ENCODE measurements at places on chromosomes 6 and 20.

GRCh38 chr6:140445474-140446004 lies 1071.1 kb upstream of the CITED2 start:
- no peak for DNase-seq

DNA sequence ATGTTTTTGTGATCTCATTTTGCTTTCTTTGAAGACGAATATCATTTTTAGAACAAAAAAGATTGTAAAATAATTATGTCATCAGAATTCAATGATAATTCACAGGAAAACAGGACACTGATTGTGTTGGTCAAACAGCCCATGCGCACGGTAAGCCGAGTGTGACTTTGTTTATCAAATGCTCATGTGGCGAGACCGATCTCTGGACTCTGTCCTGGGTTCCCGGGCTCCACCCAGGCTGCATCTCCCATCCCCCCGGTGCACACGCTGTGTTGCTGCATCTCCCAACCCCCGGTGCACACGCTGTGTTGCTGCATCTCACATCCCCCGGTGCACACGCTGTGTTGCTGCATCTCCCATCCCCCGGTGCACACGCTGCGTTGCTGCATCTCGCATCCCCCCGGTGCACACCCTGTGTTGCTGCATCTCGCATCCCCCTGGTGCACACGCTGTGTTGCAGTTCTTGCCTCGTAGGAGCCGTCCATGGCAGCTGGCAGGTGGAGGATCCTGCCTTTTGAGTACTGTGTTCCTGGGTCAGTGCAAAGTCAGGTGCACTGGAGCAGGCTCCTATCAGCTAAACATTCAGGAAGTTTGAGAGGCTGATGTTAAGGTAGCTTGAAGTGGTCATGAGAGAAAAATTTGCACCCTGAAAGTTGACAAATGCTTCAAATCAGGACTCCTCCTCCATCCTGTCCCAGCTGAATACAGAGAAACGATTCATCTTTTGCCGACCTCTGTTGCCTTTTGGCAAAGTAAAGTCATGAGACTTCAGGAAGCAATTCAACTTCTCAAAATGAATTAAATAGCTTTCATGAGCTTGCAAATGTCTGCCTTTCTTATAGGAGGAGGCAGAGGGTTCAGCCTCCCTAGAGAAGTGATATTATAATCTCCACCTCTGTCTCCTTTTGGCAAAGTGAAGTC lies 77.1 kb upstream of the FRMD1 start:
- DNase-seq: no peak

- no peak for DNase-seq
Observed at GRCh38 chr6:135191508-135192255, 10.6 kb downstream of the MYB start.

DNA sequence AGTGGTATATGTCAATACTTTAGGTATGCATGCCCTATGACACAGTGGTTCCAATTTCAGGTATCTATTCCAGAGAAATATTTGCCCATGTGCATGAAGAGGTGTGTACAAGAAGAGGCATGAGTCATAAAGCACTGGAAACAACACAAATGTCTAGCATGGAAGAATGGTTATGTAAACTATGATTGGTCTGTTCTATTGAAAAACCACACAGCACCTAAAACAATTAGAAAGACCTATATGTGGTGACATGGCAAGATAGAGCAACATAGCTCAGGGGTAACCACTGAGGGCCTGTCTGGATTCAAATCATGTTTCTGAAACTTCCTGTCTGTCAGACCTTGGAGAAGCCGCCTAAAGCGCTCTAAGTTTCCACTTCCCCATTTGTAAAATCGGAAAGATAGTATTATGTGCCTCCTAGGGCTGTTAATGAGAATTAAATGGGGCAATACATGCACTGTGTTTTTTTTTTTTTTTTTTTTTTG lies 76.0 kb upstream of the SHLD1 start:
- no peak for DNase-seq

DNA sequence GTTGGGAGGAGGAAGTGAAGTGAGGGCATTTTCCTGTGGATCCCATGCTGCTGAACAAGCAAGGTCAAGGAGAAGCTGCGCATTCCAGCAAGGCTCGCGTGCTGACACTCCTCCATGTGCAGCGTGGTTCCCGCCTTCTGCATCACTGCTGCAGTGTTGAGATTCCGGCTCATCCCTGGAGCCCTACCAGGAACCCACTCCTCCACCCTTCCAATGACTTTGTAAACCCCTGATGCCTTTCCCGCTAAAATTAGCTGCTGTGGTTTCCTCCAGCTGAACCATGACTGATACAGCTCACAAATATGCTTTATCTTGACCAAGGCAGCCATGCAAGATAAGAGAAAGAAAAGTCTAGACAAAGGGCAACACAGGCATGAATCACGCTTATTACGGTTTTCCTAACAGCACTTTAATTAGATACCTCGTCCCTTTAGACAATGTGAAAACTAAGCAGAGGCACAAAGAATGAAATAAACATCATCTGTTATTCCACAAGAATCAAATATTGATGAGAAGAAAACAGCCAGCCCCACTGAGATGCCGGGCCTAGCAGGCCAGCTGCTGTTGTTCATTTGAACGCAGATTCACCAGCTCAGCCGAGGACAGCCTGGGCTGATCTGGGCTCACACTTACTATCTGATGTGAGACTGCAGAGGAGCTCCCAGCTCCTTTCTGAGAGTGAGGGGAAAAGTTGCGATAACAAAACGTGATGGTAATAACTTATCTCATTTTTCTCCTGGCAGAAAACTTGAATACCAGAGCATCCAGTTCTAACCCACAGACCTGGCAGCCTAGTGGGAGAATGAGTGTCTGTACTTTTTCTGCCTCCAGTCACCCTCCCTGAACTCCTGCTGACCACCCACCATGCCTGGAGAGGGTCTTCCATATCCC lies 14.2 kb upstream of the BNIP5 start:
- DNase-seq: no peak

- DNase-seq: no peak
Observed at GRCh38 chr6:83904395-83904794, 44.9 kb downstream of the CYB5R4 start.

GRCh38 chr6:73943411-73943810 lies 247.4 kb downstream of the CD109 start:
- DNase-seq: no peak

GRCh38 chr6:121305957-121306607 lies 28.2 kb downstream of the TBC1D32 start:
- DNase-seq: no peak

DNA sequence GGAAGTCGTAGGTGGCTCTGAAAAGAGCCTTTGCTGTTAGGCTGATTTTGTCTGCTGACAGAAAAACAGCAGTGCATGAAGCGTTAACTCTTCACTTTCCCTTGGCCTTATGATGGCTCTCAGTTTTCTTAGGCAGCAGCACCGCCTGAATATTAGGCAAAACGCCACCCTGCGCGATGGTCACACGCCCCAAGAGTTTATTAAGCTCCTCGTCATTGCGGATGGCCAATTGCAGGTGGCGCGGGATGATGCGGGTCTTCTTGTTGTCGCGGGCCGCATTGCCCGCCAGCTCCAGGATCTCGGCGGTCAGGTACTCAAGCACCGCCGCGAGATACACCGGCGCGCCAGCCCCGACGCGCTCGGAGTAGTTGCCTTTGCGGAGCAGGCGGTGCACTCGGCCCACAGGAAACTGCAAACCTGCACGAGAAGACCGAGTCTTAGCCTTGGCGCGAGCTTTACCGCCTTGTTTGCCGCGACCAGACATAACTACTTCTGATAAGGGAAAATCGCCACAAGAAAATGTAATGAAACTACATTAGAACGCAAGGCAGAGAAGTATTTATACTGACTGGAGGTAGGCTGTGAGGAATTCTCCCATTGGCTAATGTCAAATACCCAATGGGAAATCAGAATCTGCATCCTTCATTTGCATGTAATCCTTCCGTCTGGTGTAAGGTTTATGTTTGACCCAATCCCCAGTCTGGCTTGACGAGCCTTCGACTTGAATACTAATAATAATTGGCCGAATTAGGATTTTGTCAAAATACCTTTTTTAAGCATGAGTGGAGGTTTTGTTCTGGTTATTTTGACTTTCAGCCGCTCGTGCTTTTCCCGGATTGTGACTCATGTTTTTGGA lies 53.9 kb upstream of the HFE start:
- DNase-seq: no peak

- DNase-seq: no peak
Observed at GRCh38 chr6:163490826-163491577, 76.5 kb downstream of the QKI start.

DNA sequence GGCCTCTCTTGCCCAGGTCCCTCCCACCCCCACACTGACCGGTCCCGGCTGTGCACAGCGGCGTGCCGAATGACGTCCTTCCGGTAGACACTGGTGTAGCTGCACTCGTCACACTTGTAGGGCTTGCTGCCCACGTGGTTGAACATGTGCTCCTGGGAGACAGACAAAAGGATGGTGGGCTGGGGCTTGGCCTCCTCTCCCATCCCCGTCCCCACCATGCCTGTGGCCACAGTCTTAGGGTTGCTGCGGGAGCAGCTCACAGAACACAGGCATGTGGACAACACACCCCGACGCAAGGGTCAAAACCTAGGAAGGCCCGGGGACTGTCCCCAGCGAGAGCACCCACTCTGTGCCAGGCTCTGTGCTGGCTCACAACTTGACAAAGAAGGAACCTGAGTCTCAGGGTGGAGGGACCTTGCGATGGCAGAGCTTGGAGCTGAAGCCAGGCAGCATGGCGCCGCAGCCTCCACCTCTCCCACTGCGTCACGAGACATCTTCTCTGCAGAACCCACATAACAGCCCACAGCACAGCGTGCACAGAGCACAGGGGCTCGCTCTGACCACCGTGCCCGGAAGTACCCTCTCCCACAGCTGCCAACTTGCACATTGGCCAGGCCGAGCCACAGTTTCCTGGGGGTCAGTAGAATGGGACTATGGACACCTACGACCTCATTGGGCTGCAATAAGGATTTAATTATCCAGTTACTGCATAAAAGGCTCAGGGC lies 9.8 kb downstream of the ZNF335 start:
- no peak for DNase-seq

DNA sequence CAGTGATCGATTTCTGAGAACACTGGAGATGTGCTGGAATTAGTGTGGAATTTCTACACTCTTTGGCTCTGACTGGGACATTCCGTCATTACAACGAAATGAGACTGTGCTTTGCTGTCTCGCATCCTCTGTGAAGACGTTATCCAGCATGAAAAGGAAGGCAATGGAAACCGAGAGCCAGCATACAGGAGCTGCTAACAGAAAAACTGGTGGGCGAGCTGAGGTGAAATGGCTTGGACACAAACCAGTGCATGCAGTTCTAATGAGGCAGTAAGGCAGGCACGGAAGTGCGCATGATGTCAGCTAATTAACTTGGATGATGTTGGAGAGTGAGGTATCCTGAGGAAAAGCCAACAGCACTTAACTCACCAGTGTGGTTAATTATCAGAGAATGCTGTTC lies 202.8 kb upstream of the AGPAT4 start:
- no peak for DNase-seq

Data from stimulated activated CD4-positive, alpha-beta T cell treated with anti-CD3 and anti-CD28 coated beads, Interleukin-12 subunit alpha, Interleukin-12 subunit beta, amount 100 ng/mL, for 4 hours (primary cell).